ENCODE measurements at places on chromosomes 7 and 10.

- peak; percentile 38 for DNase-seq
Observed at GRCh38 chr10:114550756-114551635, 107.1 kb downstream of the ABLIM1 start.

DNA sequence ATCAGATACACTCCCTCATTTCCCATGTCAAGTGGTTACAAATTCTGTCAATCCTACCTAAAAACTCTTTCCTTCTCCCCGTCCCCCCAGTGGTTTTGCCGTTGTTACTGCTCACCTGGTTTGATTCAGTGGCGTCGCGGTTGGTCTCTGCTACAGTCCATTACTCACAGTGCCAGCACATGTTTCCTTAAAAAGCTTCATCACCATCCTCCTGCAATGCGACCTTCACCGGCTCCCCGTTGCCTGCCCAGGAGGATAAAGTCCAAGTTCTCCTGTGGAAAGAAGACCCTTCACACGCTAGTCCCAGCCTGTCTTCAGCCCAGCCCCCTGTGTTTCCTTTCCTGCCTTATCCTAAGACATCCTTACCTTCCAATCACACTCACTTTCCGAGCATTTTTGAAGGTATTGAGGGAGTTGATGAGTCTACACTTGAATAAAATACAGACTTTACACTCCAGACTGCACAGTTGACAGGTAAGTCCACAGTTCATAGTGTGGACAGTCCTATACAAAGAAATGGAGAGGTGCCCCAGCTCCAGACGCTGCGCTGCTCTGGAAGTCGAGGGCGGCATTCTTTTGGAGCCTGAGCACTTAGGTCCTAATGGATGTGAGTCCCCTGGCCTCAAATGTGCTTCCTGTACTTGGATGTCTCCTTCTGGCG, 3.4 kb upstream of the LARP4B start:
- DNase-seq, result no peak

GRCh38 chr7:116570306-116570705, 45.5 kb downstream of the CAV1 start:
- DNase-seq, result no peak

DNA sequence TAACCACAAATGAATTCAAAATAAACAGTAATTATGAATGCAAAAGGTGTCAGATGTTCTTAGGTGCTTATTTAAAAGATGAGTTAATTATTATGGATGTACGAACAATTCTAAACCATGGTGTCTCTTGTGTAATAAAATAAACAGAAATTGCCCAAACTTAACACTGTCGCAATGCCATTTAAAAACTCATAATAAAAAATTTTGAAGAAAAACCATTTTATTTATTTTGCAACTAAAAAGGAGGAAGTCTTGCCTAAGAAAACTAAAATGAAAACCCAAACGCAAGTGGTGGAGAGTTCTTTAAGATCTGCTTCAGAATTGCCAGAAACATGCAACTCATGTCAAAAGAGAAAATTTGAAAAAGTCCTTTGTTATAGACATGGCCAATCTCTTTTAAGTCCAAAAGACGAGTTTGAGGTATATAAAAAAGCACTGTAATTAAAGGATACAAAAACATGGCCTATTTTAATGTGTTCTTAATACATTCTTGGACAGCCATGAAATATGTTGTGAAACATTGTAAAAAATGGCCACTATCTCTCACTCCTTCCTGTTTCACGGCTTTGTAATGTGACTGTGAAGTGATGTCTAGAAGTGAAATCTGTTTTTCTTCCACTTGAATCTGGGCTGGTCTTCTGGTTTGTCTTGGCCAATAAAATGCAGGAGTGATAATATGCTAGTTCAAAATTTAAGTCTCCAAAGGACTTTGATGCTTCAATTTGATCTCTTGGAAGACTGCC, 322.9 kb downstream of the PRPF18 start:
- no peak for DNase-seq

DNA sequence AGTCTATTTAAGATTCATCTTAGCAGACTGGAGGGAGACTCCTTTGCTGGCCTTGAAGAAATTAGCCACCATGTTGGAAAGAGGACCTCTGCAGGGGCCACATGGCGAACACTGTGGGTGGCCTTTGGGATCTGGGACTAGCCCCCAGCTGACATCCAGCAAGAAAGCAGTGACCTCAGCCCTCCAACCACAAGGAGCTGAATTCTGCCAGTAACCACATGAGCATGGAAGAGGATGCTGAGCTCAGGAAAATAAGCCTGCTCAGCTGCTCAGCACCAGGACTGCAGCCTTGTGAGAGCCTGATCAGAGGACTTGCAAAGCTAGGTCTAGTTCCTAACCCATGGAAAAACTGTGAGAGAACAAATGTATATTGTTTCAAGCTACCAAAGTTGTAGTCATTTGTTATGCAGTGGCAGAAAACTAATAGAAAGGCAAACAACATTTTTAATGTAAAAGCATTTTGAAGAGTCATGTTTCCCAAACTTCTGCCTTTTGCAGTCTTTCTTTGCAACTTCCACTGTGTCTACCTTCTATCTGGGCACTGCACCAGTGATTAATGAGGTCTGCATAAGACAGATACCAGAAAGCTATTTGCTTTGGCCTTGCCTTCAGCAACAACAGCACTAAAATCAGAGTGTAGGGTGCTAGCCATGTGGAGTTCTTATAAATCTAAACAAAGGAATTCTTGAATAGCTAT, 183.7 kb downstream of the FGFR2 start:
- no peak for DNase-seq

- no peak for DNase-seq
Observed at GRCh38 chr7:33669251-33669670, 236.1 kb upstream of the BMPER start.

DNA sequence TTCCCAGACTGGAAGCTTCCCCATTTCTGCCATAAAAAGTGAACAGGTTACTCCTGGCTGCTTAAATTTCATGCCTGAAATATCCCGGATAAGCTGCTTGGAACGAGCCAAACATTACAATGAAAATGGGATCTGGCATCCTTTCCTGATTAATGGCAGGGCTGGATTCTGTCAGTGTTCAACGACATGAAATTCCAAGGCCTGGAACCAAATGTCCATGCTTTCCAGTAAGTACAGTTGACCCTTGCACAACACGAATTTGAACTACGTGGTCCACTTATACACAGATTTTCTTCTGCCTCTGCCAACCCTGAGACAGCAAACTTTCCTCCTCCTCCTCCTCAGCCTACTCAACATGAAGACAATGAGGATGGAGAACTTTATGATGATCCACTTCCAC, 65.4 kb downstream of the SGMS1 start:
- DNase-seq, result no peak

GRCh38 chr7:91165846-91166230, 98.4 kb upstream of the FZD1 start:
- peak; percentile 3 for DNase-seq

DNA sequence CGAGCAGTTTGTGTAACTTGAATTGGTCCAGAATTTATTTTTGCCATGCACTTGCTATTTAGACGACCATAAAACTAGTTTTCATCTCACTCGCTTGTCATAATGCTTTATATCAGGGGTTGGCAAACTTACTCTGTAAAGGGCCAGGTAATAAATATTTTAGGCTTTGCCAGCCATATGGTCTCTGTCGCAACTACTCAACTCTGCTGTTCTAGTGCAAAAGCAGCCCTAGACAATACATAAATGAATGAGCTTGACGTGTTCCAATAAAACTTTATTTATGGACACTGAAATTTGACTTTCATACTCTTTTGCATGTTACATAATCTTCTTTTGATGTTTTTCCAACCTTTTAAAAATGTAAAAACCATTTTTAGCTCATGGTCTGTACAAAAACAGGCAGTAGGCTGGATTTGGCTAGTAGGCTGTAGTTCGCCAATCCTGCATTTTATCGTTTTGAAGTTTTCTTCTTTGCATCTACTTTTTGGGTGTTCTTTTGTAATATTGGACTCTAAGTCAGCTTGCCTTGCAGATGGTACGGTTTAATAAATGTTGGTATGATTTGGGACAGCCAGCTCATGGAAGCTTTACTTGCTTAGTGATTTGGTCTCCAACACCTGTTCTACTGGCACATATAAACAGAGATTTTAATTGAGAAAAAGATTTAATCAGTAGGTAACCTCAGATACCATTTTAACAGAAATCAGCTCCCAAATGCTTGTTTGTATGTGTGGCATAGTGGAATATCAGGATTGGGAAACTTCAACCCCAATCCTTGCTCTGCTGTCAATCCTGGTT, 25.6 kb downstream of the SND1 start:
- DNase-seq, result no peak

DNA sequence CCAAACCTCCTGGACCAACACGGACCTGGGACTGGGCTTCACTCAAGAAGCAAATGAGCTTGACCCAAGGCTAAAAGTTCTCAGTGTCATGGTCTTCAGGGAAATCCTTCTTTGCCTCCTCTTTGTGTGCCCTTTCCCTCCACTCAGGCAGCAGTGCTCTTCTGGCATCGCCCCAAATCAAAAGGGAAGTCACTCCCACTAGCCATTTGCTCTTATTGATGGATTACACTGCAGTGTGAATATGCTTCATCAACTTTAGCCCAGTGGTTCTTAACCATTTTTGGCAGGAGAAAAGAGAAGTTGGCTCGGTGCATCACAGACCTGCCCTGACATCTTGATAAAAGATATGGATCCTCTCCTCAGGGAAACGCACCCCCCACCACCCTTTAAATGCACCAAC, 19.2 kb upstream of the IKZF1 start:
- DNase-seq, result no peak

- DNase-seq, result no peak
Observed at GRCh38 chr10:35216303-35216905, 89.8 kb downstream of the CREM start.

GRCh38 chr10:21212348-21212747, 313.1 kb downstream of the SKIDA1 start:
- no peak for DNase-seq

GRCh38 chr7:25454020-25454419, 225.7 kb upstream of the NPVF start:
- DNase-seq, result no peak

- DNase-seq, result peak; percentile 37
Observed at GRCh38 chr10:68135362-68135761, 26.1 kb downstream of the MYPN start.

- no peak for DNase-seq
Observed at GRCh38 chr7:156478486-156478885, 162.1 kb upstream of the RNF32 start.

- DNase-seq, result peak; percentile 68
Observed at GRCh38 chr7:1843271-1843861, 173.3 kb downstream of the ELFN1 start.

DNA sequence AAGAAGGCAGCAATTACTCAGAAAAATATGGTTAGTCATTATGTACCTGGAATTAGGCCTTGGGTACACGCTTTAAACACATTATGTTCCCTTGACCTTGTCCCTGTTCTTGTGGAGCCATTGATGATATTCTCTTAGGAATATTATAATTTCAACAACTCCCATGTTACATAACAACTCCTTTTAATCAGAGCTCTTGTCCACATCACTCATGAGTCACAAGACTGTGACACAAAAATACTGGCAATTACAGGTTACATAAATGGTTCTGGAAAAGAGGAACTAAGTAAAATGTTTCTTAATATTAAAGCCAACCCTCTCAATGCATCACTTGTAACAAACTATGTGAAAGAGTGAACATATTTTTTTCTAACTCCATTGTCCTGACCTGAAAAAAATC, 143.8 kb upstream of the PCLO start:
- no peak for DNase-seq

GRCh38 chr10:104557966-104558365, 83.1 kb upstream of the SORCS3 start:
- DNase-seq, result no peak

DNA sequence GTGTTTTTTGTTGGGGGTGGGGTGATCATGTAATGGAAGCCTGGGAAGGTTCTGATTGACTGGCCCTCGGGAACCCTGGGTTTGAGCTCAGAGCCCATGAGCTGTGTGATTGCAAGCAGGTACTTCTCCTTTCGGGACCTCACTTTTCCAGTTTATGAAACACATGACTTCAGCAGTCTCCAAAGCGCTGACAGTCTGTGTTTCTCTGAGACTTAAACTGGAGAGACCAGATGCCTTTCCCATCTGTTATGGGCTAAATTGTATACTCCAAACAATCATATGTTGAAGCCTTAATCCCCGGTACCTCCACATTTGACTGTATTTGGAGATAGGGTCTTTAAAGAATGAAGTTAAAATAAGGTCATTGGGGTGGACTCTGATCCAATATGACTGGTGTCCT, 493.6 kb downstream of the GALNT17 start:
- DNase-seq, result no peak

GRCh38 chr10:99926925-99927720, 82.6 kb downstream of the DNMBP start:
- peak; percentile 60 for DNase-seq

DNA sequence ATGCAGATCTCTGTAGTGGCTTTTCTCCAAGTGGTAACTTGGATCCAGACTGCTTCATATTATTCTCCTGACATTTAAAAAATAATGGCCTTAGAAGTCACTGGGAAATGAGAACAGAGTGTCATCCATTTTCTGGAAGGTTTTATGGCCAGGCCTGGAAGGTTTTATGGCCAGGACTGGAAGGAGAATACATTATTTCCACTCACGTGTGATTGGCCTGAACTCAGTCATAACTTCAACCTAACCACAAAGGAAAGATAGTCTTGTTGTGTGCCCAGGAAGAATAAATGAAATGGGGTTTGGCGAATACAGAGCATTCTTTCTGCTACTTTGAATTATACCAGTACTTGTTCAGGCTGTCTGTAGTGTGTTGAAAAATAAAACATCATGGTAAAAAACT, 360.9 kb downstream of the GPAM start:
- no peak for DNase-seq

- no peak for DNase-seq
Observed at GRCh38 chr7:158120716-158121115, 466.9 kb downstream of the PTPRN2 start.

GRCh38 chr10:49558190-49558589, 19.3 kb upstream of the ERCC6 start:
- DNase-seq, result no peak

GRCh38 chr7:12017046-12017445, 185.0 kb upstream of the THSD7A start:
- DNase-seq, result no peak

DNA sequence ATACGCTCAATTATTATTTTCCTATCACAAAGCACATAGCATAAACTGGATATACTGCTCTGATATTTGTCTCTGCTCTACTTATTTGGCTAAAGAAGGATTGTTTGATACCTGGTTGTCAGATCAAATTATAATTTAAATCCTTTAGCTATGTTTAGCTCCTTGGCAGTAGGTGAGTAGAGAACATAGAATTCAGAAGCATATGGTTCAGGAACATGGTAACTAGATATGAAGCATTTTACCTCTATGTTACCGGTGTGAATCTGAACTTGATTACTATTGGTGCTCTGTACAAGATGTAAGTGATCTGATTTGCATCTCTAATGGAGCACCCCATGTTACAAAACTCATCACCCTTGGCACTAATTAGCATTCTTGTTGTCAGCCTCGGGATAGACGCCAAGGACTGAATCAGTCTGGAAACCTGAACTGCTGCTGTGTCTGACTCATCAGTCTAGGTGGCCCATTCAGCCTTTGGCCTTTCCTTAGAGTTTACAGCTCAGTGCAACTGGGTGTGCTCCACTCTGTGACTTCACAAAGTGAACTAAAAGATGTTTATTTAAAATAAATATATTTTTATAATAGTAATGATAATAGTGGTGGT, 12.3 kb upstream of the MYPN start:
- DNase-seq, result peak; percentile 80

- no peak for DNase-seq
Observed at GRCh38 chr7:57403601-57404342, 46.2 kb upstream of the ZNF716 start.

Data from AG08395 (cell line).